ENCODE measurements at places on chromosomes 2 and 18.

DNA sequence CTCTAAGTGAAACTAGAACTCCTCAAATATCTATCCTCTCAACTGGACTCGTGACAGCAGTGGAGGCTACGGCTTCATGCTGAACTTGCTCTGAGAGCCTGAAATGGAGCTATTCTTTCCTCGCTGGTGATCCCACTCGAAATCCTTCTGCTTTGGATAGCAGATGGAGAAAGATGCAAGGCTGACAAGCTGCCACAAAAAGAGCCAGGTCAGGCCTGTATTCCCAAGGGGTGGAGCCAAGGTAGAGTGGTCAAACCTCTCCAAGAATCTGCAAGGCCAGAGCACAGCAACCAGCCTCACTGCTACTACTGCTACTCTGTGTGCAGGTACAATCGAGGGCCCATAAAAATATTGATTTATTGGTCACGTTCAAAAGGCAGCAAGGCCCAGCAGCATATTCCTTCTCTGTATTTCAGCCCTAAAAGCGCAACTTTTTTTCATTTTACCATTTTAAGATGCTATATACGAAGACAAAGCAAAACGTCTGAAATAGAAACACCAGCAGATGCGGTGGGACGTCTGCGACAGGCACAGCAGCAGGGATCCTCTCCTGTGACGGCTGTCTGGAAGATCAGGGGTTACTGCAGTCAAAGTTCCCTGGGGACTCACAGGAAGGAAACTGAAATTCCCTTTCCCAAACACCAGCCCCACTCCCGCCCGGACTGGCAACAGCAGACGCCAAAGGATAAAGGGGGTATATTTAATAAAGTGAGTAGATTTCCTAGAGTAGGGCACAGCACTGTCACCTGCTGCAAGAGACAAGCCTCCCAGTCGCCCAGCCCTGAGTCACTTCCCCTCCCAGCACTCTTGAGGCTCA lies 2.4 kb downstream of the SPRED2 start:
- DNase-seq, result no peak

- no peak for DNase-seq
Measured at GRCh38 chr2:43028188-43028587, 198.2 kb downstream of the ZFP36L2 start.

DNA sequence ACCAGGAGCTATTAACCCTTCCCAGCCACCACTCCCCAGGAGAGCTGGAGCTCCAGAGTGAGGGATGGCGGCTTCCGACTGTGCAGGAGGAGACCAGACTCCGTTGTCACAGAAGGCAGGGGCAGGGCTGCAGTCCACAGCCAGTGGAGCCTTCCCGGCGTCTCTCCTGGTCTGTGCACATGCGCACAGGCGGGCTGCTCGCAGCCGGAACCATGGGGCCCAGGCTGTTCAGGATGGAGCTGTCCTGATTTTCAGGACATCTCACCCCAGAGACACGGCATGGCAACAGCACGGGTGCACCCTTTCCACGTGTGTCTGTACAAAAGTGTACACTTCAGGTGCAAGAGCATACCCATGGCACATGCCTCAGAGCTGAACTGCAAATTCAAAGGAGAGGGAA lies 28.9 kb downstream of the EIPR1 start:
- DNase-seq, result no peak

DNA sequence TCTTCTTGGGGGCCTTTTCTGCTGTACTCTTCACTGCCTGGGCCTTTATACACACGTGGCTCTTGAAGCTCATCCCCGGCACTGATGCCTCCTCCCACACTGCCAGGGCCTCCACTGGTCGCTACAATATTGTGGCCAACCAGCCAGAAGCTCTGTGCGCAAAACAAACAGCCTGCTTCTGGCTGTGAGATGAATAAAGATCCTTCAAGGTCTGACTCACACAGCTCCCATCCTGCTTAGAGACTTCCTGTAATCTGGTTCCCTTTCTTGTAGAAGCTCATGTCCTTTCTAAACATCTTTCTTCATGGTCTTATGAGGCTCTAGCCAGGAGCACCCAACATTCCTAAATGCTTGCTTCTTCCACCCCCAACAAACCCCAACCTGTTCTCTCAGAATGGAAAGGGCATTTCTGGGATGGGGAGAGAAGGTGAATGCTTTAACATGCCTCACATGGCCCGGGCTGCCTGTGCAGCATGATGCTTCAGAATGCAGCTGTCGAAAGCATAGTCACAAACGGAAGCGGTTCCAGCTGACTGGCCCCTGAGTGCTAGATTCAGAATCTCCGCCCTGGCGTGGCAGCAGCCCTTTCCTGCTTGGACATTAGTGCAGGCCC lies 24.6 kb downstream of the NRP2 start:
- DNase-seq, result no peak

- DNase-seq, result no peak
Measured at GRCh38 chr2:120511947-120512710, 166.2 kb downstream of the INHBB start.

GRCh38 chr2:218962859-218963492 lies 3.5 kb downstream of the CDK5R2 start:
- DNase-seq, result no peak

GRCh38 chr2:177972782-177973181 lies 99.8 kb downstream of the PDE11A start:
- DNase-seq, result no peak

DNA sequence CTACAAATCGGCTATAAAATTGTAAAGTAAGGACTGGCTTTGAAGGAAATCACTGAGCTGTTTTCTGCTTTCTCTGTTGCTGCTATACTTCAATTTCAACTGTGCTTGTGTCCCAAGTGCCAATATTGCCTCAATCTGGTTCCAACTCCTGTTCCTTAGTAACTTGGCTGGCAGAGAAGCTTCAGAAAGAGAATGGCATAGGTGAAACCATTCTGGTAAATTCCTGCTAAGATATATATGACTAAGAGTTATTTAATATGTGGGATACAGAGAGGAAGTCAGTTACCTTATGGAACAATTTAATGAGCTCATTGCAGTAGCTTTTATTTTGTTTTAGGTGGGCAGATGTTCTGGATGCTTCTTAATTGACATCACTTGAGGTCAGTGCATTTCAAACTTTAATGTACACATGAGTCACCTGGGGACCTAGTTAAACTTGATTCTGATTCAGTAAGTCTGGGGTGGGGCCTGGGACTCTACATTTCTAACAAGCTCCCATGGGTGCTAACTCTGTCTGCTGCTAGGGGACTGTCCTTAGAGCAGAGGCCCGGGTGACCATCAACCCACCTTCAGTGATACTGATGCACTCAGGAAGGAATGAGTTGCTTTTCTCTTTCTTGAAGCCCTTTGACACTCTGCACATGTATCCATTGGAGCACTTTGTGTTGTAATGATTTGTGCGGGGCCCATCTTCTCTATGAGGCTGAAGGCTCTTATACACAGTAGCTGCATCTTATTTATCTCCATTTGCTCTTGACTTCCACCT lies 47.6 kb downstream of the LIPG start:
- DNase-seq, result no peak
